ENCODE measurements at places on chromosomes 3 and 15.

GRCh38 chr3:42012383-42012934 is 50.6 kb upstream of the ULK4 start:
- DNase-seq, result no peak

- DNase-seq, result no peak
These were observed 31.2 kb downstream of the SPATA12 start for GRCh38 chr3:57091521-57092273.

DNA sequence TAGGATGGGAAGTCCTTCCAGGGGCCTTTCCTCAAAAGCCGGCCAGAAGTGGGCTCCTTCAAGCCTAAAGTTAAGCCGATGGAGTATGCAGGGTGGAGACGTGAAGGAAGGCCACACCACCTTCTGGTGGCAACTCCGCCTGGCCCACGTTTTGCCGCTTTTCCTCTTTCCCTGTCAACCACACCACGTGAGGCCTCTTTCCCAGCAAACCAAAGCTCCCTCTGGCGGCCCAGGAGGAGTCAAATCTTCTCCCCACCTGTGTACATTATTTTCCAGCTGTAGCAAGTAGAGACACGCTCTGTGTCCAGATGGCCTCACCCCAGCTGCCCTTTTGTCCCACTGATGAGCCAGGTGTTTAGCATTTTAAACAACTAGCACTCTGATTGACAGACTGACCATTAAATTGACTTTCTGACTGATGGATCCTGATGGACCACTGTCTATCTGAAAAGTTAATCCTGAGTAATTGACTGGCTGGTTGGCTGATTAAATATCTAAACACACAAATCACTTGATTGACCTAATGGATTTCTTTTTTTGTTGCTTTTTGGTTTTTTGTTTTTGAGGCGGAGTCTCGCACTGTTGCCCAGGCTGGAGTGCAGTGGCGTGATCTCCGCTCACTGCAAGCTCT is 59.6 kb upstream of the ZBTB38 start:
- no peak for DNase-seq

DNA sequence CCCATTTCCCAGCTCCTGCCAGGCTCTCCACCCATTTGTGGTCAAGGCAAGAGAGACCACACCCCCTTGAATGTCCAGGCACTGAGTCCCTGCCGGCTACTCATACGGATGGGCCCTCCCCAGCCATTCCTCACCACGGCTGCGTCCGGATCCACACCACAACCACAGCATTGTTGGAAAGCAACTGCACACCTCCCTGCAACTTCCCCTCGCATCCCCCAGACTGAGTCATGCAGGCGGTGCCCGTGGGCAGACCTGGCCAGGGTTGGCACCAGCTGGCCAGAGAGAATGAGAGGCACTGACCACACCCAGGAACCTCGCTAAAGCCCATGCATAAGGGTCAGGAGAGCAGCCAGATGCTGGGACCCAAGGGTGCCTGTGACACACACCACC is 30.5 kb downstream of the LOXL1 start:
- peak; percentile 92 for DNase-seq

GRCh38 chr15:56320861-56321260 is 44.4 kb upstream of the TEX9 start:
- no peak for DNase-seq

GRCh38 chr3:134485075-134485717 is 589 bp downstream of the ANAPC13 start:
- no peak for DNase-seq

- DNase-seq, result no peak
These were observed 36.5 kb downstream of the ANAPC13 start for GRCh38 chr3:134449277-134449676.

GRCh38 chr15:81301385-81301784 is 22.6 kb downstream of the STARD5 start:
- no peak for DNase-seq

DNA sequence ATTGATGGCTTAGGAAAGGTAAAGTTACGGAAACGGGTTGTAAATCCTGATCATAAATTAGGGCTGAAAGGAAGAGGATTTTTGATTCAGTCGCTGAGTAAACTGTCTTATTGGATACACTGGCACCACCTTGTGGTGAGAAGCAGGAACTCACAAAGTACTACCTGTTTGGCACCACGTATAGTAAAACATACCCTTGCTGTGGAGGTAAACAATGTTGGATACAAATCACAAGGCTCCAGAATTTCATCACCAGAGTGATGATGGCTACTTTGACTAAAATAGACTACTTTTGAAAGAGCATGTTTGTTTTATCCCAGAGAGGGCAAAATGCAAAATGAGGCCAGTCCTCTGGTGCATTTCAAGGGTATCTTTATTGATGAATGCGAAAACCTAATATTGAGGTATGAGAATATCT is 216.9 kb downstream of the IGSF11 start:
- no peak for DNase-seq
